Spleen (tissue), 13 donors: ENCODE measurements at places on chromosomes 1 and 21. TPM values are rescaled to one million over a fixed set of nuclear protein-coding genes. Genes with fewer than 3 reads are reported as not detected.

DNA sequence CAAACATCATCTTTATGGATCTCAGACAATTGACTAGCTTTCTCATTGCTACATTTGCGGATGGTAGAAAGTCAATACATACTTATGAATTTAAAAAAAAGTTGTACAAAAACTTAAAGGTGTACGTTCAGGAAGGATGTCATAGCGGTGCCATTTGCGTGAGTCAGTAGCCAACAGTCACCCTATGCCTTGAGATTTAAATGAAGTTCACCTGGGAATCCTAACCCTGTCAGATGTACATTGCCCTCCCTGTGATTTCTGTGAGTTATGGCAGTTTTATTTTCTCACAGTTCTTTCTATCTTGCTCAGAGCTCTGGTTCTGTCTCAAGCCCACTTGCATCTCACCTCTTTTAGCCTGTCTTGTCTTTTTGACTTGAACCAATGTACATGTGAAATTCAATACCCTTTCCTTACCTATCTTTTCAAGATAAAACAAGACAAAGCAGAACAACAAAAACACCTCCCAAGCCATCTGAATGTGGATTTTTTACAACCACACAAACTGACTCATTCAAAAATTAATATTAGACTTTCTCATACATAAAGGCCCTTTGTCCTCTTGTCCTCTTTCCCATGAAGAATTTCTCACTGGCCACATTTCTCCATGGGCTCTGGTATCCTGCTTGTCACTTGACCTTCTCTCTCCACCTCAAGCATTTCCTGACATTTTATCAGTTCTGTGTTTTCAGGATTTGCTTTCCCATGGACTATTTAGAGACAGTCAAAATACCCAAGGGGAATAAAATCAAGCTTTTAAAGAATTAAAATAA, 25.3 kb upstream of the ZNF697 start:
- no peak for DNase-seq

FAM163A gene
- total RNA-seq: 0.17 TPM

INAVA gene
- total RNA-seq: 0.57 TPM

DMRTA2 gene
- not detected for total RNA-seq

SNRNP40 gene
- total RNA-seq: 38.8 TPM

- peak; percentile 85 for DNase-seq
Measured at GRCh38 chr21:43703035-43703880, 15.7 kb upstream of the PDXK start.

DNA sequence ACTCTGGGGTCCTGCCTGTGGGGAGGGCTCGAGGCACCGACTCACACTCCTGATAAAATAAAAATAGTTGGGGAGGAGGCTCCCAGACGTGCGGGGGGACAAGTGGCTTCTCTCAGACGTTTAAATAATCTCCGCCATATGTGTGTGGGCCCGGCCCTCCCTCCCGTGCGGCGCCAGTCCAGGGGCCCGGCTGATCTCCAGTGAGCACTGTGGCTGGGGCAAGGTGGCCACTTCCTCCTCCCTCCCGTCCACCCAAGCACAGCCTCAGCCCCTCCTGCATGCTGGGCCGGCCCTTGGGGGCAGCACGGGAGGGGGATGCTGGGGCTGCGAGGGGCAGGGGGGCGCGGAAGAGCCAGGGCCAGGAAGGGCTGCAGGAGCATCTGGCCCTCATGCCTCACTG, 4.0 kb upstream of the PLCH2 start:
- no peak for DNase-seq

DNA sequence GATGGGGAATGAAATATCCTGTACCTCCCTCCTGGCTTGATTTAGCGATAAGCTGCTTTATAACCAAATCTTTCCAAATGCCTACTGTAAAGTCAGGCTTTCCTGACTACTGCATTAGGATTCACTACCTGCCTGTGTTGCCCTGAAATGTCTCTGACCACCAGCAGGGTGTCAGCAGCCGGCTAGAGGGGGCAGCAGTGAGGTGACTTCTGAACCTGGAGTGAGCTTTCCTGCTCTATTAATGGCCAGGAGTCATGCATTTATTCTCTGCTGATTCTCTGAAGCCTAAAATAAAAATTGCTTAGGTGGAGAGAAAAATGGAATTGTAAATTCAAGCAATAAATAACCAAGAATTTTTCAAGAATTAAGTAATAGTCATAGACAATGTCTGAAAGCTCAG, 2.5 kb downstream of the BACE2 start:
- DNase-seq: no peak

GRCh38 chr1:212532469-212533147, 76.0 kb upstream of the ATF3 start:
- no peak for DNase-seq

GRCh38 chr1:197778366-197778945, 3.2 kb upstream of the DENND1B start:
- no peak for DNase-seq

GRCh38 chr1:183506561-183506960, 34.3 kb downstream of the SMG7 start:
- DNase-seq: no peak

SPRR5 gene
- total RNA-seq: not detected

- DNase-seq: no peak
Measured at GRCh38 chr1:204871405-204872037, 859 bp downstream of the NFASC start.

LCE6A gene
- not detected for total RNA-seq

GRCh38 chr1:212242985-212243308, 42.3 kb upstream of the PPP2R5A start:
- DNase-seq: no peak

- DNase-seq: no peak
Measured at GRCh38 chr1:195328681-195329080, 1279.6 kb downstream of the KCNT2 start.

RPL11 gene
- total RNA-seq: 965 TPM

GNAT2 gene
- total RNA-seq: not detected

GRCh38 chr1:172581779-172582178, 48.8 kb downstream of the SUCO start:
- no peak for DNase-seq

- DNase-seq: peak; percentile 84
Measured at GRCh38 chr21:44865561-44866280, 7.8 kb downstream of the PTTG1IP start.

- no peak for DNase-seq
Measured at GRCh38 chr1:27655151-27655937, 16.6 kb downstream of the IFI6 start.

GRCh38 chr1:44565833-44566232, 108.4 kb downstream of the TMEM53 start:
- DNase-seq: no peak

DNA sequence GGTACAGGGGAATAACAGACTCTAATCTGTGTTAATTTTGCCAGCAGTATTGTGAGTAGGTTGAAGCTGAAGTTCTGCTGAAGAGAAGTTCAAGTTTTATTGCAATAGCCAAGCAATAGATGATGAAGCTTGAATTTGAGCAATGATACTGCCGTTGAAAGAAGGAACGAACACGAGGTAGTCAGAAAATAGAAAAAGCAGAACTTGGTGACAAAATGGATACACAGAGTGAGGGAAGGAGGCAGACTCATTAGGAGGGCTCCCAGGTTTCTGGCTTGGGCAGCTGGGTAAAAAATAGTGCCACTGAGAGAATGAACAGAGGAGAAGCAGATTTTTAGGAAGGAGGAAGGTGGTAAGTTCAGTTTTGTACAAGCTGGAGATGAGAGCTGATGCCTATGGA, 22.3 kb upstream of the AGO1 start:
- DNase-seq: no peak

SMIM1 gene
- 10.5 TPM for total RNA-seq

- DNase-seq: no peak
Measured at GRCh38 chr1:43648876-43649477, 972 bp upstream of the KDM4A start.

GRCh38 chr1:205024679-205025078, 18.3 kb upstream of the CNTN2 start:
- no peak for DNase-seq

DNA sequence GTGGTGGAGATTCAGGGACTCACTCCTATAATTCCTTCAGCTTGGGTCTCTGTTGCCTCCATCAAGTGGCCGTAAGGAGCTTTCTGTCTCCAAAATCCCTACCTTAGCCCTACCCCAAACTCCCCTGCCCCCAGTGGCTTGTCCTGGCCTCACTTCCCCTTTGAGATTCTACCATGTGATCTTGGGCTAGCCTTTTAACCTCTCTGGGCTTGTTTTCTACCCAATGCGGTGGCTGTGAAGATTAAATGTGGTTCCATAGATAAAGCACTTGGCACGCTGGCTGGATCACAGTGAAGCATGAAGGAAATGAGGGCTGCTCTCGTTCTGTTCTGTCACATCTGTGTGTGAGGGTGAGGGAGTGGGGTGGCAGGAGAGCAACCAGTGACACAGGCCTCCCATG, 43.6 kb downstream of the FAAH start:
- no peak for DNase-seq

SYCP1 gene
- total RNA-seq: not detected

DNA sequence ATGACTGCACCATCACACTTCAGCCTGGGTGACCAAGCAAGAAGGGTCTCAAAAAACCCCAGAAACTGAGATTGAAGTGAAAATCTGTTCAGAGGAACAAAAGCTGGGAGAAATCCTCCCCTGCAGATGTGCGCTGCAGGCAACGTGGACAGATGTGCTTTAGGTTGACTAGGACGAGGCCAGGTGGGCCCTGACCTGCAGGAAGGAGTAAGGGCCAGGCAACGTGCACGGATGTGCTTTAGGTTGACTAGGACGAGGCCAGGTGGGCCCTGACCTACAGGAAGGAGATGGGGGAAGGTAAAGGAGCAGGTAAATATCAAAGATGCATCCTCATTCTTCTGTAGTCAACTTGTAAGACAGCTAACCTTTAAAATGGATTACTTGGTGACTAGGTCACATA, 2.5 kb upstream of the KRTAP12-1 start:
- no peak for DNase-seq

GRCh38 chr1:52145137-52145536, 3.2 kb downstream of the ZFYVE9 start:
- no peak for DNase-seq

TTLL10 gene
- total RNA-seq: not detected

CCDC185 gene
- not detected for total RNA-seq

ADAMTS4 gene
- total RNA-seq: 37.8 TPM

KCNC4 gene
- total RNA-seq: 9.8 TPM

- DNase-seq: no peak
Measured at GRCh38 chr1:172145231-172145651, 275.2 kb upstream of the C1orf105 start.

- DNase-seq: peak; percentile 54
Measured at GRCh38 chr1:30679201-30679975, 44.0 kb downstream of the MATN1 start.

DNA sequence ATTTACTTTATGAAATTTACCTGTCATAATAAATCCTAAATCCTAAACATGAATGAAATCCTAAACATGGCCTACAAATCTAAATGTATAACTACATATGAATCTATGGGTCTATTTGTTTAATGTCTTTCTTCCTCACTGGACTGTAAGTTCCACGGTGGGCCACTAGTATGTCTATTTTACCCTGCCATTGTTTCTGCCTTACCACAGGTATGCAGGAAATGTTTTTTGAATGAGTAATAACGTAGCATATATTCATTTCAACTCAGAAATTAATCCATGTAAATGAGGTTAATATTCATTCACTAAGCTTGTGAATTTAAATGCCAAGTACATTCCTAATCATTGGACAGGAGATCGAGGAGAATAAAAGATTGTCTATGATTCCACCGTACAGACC, 35.3 kb downstream of the B3GALNT2 start:
- no peak for DNase-seq

ADORA3 gene
- 8.7 TPM for total RNA-seq

DNA sequence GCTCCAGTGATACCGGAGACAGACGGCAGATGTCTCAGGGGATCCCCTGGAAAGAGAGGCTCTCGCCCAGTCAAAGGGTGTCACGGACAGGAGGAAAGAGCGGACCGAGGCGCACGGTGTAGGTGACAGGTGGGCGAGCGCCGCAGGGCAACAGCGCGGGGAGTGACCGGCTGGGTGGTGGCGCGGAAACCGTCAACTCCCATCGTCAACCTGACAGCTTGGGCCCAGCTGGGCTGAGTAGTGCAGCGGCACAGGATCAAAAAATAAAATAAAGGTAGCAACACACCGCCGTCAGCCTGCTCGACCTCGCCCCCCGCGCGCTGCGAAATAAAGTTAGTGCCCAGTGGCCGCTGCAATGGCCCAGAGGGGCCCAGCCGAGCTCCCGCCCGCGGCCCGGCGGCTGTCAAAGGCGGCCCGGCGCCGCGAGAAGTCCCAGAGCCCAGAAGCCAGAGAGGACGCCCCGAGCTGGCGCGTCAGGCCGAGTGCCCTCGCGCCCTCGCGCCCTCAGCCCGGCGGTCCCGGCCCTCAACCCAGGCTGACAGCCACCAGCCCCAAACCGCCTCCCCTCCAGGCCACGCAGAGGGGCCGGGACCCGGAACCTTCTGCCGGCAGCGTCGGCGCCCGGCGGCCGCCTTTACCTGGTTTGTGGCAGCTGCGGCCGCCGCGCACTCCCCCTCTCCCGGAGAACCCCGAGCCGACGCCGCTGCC, at the start of gene LYST:
LYST (minus strand) TSS at position 702 of the 708 bp plus-strand sequence. CDS start 36,489 bp downstream, outside the sequence.
- peak; percentile 93 for DNase-seq

GRCh38 chr1:162412002-162412401, at the start of gene SH2D1B:
Gene SH2D1B, minus strand, starts transcription at chr1:162412136. Its CDS starts 120 bp downstream, at chr1:162412016.
- no peak for DNase-seq

DNA sequence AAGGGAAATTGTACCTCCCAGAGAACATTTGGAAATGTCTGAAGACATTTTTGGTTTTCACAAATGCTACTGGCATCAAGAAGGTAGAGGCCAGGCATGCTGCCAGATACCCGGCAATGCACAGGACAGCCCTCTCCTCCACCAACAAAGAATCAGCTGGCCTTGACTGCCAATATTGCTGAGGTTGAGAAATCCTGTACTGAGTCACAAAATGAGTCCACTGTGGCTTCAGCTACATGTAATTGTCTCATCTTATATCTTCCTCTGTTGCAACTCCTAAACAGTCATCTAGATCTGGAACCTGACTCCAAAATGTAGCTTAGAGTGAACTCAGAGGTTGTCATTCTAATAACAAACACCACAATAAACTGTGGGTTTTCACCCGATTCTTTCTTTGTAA, 327.5 kb upstream of the POGK start:
- DNase-seq: no peak

GRCh38 chr1:100769323-100769722, 49.8 kb downstream of the VCAM1 start:
- DNase-seq: no peak

LDLRAP1 gene
- total RNA-seq: 82.3 TPM

GRCh38 chr21:41733951-41734689, 32.7 kb downstream of the RIPK4 start:
- DNase-seq: no peak

GJB5 gene
- not detected for total RNA-seq

GRCh38 chr1:245684571-245684970, 529.8 kb downstream of the KIF26B start:
- no peak for DNase-seq

DNA sequence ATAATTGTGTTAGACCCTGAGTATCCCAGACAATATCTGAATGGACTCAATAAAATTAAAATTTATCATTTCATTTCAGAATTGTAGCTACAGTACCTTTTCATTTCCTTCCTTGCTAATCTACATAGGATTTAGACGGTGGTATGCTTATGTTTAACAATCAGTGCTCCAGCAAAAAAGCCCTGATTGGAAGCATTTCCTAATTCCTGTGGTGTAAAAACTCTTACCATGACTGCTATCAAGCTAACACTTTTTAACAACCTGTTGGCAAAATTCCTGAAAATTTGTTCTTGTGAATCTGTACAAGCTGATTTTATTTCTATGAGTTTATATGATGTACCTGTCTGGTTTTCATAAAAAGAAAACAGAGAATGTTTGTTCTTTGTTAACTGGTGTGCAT, 5.2 kb upstream of the FNBP1L start:
- DNase-seq: no peak
